ENCODE measurements at places on chromosomes 3 and 15.

- DNase-seq = no peak
Measured at GRCh38 chr3:9497821-9498565, 55.6 kb downstream of the LHFPL4 start.

GRCh38 chr3:171788546-171789351, 21.5 kb downstream of the PLD1 start:
- no peak for DNase-seq

GRCh38 chr3:54349691-54350090, 227.3 kb downstream of the CACNA2D3 start:
- DNase-seq = no peak

GRCh38 chr3:193972832-193973231, 163.1 kb upstream of the HES1 start:
- DNase-seq = no peak

DNA sequence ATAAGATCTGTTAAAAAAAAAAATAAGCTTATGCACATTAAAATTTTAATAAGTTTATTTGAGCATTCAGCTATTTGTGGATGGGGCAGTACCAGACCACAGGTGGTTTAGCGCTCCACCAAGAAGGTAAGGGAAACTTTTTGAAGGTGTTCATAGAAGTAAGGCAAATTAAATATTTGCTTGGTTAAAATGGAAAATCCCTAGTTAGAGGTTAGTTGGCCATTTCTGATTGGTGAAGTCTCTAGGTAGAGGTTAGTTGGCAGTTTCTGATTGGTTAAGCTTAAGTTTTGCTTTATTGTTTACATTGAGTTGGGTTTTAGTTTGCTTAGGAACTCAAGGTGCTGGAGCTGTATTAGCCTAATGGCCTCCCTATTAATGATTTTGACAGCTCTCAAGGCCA, 30.7 kb downstream of the SCN11A start:
- DNase-seq = no peak

- peak; percentile 57 for DNase-seq
Measured at GRCh38 chr15:68819495-68820294, 1.0 kb downstream of the ANP32A start.

DNA sequence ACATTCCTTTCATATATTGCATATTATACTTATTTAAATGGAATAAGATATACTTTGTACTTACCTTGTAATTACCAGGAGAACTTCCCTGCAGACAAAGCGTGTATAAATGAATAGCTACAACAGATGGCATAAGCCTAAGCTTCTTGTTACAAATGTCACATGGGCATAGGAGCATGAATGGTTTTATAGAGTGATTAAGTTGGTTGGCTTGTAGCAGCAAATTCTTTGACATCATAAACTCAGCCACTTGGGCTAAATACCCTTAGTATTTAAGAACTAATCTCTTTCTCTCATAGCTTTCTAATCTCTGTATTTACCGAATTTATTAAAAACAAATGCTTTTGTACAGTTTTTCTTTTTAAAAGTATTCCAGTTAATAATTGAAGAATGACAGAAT, at the start of gene UBAP1L:
Gene UBAP1L, minus strand, starts transcription at position 115 of the 400 bp plus-strand sequence. CDS start 8,985 bp downstream, outside the sequence.
- DNase-seq = no peak

DNA sequence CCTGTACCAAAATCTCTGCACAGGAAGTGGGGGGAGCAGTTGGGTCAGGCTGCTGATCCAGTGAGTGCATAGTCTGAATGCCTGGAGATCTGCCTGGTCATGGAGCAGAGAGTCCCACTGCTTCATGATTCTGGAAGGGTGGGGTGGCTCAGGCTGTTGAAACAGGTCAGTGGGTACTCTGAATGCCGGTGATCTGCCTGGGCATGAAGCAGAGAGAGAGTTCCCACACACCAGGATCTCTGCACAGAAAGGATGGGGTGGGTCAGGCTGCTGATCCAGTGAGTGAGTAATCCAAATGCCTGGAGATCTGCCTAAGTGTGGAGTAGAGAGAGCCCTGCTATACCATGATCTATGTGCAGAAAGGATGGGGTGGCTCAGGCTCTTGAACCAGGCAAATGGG, 16.1 kb upstream of the GCSAM start:
- DNase-seq = no peak

DNA sequence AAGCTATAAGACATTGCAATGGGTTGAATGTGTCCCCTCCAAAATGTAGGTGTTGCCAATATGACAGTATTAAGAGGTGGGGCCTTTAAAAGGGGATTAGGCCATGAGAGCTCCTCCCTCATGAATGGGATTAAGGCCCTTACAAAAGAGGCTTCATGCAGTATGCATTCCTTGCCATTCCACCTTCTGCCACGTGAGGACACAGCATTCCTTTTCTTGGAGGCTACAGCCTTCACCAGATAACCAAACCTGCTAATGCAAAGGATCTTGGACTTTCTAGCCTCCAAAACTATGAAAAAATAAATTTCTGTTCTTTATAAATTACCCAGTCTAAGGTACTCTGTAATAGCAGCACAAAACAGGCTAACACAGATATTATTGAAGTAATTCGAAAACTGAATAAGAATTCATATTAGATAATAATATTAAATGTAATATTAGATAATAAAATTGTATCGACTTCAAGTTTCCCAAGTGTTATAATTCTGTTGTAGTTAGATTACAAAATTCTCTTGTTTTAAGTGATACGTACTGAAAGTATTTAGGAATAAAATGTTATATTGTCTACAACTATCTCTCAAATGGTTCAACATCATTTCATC, 29.4 kb upstream of the ATP8B4 start:
- no peak for DNase-seq

- peak; percentile 77 for DNase-seq
Measured at GRCh38 chr15:73927476-73928240, 1.4 kb downstream of the LOXL1 start.

DNA sequence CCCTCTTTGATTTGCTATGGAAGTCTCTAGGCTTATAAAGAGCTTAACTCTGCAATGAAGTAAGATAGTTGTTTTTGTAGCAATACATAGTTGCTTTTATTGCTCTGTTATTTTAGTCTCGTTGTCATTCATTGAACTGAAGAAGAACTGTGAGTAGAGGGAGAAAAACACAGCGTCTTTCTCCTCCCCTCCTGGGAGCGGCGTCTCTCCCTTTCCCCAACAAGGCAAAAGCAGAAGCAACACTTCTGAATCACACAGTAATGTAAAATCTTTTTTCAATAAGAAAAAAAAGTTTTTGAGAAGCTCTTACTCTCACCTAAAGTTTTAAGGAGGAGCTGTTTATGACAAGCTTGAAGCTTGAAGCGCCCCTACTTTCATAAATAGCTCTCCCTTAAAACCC, 119.3 kb upstream of the SLC7A14 start:
- DNase-seq = no peak

GRCh38 chr3:39268549-39268900, 11.3 kb downstream of the CX3CR1 start:
- no peak for DNase-seq

GRCh38 chr15:43370310-43370974, 401 bp downstream of the ZSCAN29 start:
- DNase-seq = peak; percentile 9

GRCh38 chr15:69172847-69173246, 12.4 kb downstream of the GLCE start:
- no peak for DNase-seq

DNA sequence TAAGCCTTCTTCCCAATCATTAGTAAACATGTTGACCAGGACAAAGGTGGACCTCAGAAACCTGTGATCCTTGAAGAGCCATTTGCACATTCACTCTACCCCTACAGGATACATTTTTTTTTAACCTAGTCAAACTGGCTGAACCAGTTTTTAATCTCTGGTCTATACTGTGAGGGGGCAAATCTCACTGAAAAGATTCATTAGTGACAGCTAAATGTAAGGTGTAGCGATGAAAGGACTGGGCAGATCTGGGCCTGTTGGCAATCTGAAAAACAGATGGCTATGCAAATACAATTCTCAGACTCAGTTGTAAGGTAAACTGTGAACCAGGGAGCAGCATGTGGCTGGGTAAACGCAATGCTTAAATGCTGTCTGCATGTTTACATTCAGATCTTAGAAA, 75.6 kb upstream of the SNTN start:
- no peak for DNase-seq

- DNase-seq = no peak
Measured at GRCh38 chr15:37289109-37289765, 188.9 kb upstream of the MEIS2 start.

DNA sequence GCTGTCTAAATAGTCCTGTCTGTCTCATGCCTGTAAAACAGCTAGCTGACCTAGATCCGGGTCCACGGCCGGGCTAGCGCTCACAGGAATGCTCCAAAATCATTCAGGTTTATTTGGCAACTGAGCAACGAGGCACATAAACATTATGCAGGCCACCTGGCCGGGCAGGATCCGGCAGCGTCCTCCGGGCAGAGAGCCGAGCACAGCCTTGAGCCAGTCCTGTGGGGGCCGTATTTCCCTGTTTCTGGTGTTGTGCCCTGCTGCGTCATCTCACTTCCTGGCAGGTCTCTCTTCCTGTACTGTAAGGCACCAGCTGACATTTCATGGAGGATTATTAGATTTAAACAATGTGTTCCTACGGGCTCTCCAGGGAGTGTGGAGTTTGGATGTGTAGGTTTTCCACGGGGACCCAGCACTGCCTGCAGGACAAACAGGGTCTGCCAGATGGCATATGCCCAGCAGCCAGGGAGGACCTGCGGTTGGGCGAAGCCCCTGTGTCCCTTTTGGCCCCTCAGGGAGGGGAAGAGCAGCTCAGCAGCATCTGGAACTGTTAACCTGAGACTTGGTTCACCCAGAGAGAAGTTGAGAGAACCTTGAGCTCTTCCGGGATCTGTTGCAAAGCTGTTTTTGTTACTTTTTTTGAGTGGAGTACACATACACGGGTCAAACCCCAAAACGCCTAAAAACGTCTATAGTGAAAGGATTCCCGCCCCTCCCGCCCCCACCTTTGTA, 16.6 kb upstream of the LRRK1 start:
- DNase-seq = no peak

DNA sequence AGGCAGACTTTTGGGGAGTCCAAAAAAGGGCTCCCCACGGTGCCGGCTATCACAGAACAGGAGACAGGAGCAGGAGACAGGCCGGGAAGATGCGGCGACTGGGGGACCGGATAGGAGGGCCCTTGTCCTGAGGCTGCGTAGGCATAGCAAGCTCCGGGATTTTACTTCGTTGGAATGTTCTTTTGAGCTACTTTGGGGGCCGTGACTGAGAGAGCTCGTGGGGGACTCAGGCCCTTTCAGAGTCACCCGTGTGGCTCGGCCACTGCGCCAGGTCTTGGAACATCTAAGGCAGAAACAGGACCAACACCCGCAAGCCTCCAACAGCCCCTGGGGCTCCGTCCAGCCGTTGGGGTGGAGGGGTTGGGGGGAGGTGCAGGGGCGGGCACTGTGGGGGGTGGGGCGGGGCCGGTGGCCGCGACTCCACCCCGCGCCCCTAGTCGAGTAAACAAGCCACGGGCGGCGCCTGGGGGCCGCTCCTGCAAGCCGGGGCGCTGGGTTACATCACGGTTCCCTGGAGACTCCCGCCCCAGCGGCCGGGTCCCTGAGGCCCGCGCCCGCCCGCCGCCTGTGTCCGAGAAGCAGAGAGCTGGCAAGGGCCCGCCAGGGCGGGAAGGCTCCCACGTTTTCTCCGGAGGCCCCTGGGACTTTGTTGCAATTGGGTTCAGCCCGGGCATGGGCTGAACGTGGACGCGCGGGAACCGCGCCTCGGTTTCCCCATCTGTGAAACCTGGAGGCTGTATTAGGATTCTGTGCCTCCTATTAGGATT, 23.3 kb upstream of the C15orf39 start:
- no peak for DNase-seq

DNA sequence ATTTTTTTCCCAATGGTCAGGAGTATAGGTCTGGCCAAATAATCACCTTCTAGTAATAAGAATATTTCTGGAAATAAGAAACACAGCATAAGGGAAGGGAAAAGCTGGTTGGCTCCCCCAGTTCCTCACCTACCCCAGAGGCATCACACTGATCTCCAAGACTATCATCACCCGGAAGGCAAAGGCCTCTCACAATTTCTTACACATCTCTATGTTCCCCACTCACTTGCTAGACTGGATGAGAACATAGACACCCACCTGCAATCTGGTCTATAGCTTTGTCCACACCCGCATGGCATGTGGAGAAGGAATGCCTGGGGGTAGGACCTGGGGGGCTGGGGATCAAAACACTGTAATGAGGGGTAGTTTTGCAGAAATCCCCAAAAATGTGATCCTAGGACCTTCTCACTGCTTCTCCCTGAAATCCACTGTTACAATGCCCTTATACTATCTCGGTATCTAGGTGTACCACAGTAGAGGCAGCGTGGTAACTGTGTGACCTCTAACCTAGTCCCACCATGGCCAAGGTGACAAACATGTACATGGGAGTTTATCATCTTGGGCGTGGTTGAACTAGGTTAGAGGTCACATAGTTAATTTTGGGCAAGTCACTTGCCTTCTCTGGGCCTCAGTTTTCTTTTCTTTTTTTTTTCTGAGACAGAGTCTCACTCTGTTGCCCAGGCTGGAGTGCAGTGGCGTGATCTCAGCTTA, 29.5 kb upstream of the NRROS start:
- no peak for DNase-seq

GRCh38 chr3:108127301-108127988, 36.6 kb upstream of the CD47 start:
- DNase-seq = peak; percentile 48

GRCh38 chr15:91294795-91295194, 194.7 kb downstream of the SV2B start:
- DNase-seq = no peak

DNA sequence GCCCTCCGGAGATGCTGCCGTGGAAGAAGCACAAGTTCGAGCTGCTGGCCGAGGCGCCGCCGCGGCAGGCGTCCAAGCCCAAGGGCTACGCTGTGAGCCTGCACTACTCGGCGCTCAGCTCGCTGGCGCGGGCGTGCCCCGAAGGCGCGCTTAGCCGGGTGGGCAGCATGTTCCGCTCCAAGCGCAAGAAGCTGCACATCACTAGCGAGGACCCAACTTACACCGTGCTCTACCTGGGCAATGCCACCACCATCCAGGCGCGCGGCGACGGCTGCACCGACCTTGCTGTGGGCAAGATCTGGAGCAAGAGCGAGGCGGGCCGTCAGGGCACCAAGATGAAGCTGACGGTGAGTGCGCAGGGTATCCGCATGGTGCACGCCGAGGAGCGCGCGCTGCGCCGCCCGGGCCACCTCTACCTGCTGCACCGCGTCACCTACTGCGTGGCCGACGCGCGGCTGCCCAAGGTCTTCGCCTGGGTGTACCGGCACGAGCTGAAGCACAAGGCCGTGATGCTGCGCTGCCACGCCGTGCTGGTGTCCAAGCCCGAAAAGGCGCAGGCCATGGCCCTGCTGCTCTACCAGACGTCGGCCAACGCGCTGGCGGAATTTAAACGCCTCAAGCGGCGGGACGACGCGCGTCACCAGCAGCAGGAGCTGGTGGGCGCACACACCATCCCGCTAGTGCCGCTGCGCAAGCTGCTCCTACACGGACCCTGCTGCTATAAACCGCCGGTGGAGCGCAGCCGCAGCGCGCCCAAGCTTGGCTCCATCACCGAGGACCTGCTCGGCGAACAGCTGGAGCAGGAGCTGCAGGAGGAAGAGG, 1.3 kb downstream of the FAM43A start:
- peak; percentile 30 for DNase-seq

- DNase-seq = no peak
Measured at GRCh38 chr15:52220937-52221660, 29.9 kb upstream of the GNB5 start.

Data from activated naive CD8-positive, alpha-beta T cell treated with anti-CD3 and anti-CD28 coated beads, Interleukin-2, amount 50 U/mL, for 24 hours (primary cell).